ENCODE measurements at places on chromosomes 11 and 22.

GRCh38 chr11:101931692-101932091 lies 15.4 kb upstream of the ANGPTL5 start:
- no peak for DNase-seq

DNA sequence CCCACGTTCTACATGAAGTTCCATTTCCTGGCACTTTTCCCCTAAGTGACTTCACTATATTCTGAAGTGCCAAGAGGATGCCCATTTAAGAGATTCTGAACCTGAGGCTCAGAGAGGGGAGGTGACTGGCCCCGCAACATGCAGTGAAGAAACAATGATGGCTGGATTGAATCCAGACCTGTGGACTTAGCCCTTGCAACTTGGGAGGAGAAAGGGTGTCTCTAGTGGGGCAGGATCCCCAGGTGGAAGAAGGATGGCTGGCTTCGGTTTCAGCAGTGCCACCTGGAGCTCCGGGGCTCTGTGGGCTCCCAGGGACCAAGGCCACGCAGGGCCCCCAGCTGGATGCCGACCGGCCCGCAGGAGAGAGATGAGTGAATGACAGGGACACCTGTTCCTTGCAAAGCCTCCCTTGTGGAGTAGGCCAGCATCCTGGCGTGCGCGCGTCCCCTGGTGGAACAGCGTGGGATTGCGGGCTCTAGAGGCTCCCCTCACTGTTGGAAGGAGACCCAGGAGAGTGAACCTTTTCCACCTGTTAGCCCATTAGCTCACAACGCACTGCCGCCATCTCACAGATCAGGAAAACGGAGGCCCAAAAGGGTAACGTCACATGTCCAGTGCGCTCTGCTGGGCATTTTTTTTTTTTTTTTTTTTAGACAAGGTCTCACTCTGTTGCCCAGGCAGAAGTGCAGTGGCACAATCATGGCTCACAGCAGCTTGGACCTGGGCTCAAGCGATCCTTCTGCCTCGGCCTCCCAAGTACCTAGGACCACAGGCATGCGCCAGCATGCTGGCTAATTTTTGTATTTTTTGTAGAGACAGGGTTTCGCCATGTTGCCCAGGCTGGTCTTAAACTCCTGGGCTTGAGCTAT lies 104.7 kb downstream of the KIAA1671 start:
- DNase-seq, result peak; percentile 67

DNA sequence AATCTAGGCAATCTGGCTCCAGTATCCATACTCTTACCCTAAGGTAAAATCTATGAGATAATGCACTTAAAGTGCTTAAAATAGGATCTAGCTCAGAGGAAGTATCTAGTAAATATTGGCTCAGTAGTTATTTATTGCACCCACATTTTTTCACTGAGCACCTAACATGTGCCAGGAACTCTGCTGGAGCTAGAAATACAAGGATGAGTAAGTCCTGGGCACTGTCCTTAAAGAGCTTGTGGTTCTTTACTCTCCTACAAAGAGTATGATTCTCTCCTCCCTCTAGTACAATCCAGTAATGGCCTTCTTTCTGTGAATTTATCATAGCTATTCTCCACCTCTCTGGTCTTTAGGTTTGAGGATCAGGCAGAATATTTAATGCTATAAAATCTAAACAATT lies 59.2 kb downstream of the DEUP1 start:
- no peak for DNase-seq

GRCh38 chr11:117239295-117239694 lies 6.8 kb downstream of the RNF214 start:
- DNase-seq, result no peak

All from activated CD8-positive, alpha-beta memory T cell treated with anti-CD3 and anti-CD28 coated beads for 1 hour (primary cell).